Activated CD4-positive, CD25-positive, alpha-beta regulatory T cell treated with anti-CD3 and anti-CD28 coated beads, Interleukin-2, amount 50 U/mL, for 72 hours (primary cell): ENCODE measurements at places on chromosomes 7 and 10.

DNA sequence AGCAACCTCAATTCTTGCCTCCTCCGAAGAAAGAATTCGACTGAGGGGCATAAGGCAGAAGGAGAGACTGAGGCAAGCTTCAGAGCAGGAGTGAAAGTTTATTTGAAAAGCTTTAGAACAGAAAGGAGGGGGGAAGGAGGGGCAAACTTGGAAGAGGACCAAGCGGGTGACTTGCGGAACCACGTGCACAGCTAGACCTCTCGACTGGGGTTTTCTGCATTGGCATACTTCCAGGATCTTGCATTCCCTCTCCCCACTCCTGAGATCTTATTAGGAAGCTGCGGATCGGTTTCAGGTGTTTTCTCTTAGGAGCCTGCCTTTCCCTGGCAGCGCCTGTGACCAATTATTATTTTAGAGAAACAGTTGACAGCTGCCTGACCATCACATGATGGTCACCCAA is 20.3 kb upstream of the CPXM2 start:
- DNase-seq: no peak

DNA sequence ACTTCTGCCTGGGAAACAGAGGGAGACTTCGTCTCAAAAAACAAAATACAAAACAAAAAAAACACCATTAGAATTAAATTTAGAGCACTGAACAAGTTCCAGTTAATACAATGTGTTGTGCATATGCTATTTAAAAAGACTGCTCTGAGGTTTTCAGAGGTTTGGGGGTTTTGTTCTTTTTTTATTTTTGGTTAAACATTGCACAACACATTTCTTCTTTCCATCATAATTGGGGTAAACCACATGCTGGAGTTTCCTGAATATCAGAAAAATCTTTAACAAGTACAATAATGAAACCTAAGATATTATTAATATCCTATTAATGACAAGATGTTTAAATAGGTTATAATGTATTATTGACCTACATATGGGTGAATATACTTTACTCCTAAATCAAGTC is 26.3 kb downstream of the IGF2BP3 start:
- no peak for DNase-seq

DNA sequence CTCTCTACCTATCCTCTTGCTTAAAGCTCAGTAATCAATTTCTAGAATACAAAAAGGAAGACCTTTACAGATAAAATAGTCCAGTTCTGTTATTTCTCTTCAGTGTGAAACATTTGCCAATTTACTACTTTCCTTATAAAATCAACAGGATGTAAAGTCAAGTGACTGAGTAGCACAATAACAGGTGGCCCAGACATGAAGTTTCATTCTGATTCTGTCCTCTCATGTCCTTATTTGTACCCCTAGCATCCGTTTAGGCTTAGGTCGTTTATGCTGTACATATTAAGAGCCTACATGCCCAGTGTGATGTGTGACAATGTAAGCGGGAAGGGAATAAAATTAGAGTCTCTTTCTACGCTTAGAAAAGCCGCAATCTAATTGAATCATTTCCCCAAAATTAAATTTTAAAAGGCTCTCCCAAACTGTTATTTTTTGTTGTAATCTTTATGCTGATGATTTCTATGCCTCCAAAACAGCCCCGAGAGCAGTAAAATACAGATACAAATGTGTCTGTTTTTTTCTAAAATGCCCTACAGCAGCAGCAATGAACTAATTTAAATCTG is 29.1 kb downstream of the EPC1 start:
- no peak for DNase-seq

GRCh38 chr10:96917628-96918027 is 85.5 kb downstream of the LCOR start:
- no peak for DNase-seq

GRCh38 chr7:15684871-15685270 is 1.6 kb downstream of the MEOX2 start:
- DNase-seq: no peak

DNA sequence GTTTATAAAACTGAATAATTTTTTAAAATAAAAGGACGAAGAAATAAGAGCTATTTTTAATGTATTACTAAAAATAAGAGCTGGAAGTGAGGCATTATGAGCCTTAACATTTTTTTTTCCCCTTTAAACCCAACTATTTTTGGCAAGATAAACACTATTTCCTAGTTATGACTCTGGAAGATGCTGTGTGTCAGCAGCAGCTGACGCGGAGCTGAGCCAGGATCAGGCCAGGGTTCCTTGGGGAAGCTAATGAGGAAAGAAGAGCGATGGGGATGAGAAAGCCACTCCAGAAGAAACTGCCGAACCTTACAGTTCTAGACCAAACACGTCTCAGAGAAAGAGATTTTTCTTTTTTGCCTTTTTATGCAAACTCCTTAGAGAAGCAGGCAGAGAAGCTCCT is 85.9 kb downstream of the USP6NL start:
- no peak for DNase-seq

DNA sequence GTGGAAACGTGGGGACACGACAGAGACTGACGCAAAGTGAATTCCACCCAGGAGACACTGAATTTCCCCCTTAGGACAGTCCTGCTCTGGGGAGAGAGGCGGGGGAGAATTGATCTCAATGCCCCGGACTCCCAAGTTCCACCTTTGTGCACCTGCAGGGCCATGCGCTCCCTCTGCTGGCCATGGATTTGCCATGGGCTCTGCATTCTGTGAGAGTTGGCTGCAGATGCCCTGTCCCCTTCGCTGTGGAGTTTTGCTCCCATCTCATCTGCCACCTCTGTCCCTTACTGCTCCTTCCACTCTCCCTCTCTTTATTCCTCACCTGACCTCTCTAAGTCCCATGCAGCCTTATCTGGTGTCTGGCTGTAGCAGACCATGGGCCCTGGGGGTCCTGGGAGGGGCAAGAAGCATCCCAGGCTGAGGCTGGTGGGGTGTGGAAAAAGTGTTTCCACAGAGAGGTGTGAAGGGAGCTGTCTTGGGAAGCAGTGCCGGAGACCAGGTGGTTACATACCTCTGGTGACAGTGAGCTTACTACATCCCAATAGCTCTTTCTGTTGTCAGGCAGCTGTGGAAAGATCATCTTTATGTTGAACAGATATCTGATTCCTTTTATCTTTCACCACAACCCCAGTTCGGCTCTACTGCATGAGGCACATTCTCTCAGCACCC is 14.3 kb downstream of the GHRHR start:
- DNase-seq: no peak

DNA sequence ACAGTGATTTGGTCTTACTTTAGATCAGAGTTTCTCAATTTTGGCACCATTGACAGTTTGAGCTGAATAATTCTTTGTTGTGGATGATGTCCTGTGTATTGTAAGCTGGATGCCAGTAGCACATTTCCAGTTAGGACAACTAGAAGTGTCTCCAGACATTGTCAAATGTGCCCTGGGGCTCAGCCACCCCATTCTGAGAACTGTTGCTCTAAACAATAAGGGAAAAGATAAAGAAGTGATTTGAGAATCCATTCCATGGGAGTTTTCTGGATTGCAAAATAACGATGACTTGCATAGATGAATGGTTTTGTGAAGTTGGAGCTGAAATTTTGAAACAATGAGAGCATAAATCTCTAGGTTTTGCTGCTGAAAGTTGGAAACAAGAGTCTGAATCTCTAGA is 44.6 kb downstream of the NUP205 start:
- DNase-seq: no peak

DNA sequence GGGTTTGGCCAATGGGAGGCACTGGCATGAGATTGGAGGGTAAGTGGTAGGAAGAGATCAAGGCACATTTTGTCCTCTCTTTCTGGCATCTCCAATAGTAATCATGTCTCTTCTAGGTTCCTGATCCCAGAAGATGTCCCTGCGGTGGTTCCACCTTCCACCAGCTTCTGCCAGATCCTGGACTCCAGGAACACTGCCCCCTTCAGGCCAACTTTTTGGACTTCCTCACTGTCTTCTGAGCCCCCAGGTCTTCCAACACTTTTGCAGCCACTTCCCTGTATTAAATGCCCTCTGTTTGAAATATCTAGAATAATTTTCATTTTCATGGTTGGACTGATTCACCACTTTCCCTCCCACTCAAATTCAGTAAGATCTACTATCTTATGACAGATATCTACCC is 60.9 kb downstream of the BAMBI start:
- DNase-seq: no peak

DNA sequence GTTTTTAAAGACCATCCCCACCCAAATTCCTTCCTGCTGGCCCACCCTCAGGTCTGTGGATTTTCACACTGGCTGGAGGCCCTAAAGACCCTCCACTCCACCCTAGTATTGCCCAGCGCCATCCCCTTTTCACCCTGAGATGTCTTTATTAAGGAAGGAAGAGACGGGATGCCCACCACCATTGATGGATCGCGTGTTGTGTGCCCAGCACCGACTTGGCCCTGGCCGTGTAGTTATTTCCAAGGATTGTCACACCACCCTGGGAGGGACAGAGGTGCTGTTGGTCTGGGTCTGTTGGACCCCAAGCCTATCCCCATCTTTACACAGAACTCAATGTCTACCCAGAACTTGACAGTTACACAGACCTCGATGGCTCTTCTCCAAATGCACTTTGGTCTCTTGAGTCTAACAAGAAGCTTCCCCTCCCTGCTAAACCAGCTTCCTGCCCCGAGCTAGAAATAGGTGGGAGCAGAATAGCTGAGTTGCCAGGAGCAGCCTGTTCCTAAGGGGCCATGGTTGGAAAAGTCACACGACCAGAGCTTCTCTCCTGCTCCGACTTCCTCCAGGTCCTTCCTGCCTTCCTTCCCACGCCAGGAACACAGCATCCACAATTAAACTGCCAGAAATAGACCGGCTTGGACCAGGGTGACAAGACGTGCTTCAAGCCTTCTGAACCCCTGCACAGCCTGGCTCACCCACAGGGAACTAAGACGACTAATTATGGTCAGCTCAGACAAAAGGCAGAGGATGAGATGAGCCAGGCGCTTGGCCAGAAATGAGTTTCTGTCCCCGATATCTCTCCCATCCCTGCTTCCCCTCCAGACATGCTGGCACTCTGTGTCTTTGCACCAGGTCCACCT is 139.5 kb upstream of the CHST15 start:
- DNase-seq: no peak

DNA sequence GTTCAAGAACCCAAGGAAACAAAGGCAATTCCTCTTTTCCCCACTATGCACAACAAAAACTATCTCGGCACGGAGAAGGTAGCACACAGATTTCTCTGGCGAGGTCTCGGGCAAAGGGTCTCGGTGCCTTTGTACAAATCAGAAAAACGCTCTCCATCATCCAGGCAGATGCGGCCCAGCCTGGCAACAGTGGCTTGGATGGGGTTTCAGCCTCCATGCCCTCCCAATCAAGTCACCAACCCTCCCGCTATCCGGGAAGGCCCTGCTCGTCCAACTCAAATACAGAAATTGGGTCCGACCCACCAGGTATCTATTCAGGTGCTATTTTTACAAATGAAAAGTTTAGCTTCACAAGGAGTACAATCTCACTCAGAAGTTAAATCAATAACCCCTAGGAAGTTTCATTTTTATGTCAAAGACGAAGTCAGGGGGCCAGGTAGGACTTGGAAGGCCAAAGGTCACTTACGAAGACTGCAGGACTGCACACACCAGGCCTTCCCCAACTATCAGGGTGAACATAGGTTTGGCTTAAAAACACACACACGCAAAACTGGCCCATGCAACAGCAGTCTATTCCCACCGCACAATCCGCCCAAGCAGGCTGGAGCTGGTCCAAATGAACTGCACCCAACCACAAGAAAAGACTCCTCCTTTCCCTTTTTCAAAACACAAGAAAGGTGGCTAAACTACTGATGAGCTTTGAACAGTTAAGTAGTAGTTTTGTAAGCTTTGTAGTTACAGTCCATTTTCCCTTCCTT is 43.0 kb downstream of the GNA12 start:
- DNase-seq: no peak

GRCh38 chr10:56763090-56763489 is 402.0 kb upstream of the ZWINT start:
- DNase-seq: no peak

DNA sequence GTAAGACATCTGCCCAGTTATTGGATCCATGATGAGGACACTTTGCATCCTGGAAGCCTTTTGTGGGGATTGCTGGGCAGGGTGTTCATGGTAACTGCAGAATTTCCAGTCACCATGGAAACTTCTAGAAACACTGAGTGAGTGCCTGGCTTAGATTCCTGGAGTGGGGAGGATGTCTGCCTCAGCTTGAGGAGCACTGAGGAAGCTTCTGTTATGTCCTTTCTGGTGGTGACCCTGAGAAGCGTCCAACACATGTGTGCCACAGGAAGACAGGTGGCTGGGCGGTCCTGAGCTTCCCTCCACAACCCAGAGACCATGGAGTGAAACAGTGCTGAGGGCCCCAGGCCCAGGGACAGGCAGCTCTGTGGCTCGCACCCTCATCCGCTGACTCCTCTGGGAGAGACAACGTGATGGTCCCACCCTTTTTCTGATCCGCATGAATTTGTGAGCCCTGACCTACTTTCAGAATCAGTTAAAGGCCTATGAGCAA is 191.8 kb upstream of the CXCL12 start:
- no peak for DNase-seq

- no peak for DNase-seq
Measured at GRCh38 chr7:35521941-35522340, 173.0 kb downstream of the HERPUD2 start.

- peak; percentile 31 for DNase-seq
Measured at GRCh38 chr7:134327896-134328295, 11.2 kb upstream of the SLC35B4 start.

GRCh38 chr7:107754642-107755041 is 10.7 kb downstream of the CBLL1 start:
- DNase-seq: no peak

- DNase-seq: no peak
Measured at GRCh38 chr7:91080351-91080750, 183.9 kb upstream of the FZD1 start.

DNA sequence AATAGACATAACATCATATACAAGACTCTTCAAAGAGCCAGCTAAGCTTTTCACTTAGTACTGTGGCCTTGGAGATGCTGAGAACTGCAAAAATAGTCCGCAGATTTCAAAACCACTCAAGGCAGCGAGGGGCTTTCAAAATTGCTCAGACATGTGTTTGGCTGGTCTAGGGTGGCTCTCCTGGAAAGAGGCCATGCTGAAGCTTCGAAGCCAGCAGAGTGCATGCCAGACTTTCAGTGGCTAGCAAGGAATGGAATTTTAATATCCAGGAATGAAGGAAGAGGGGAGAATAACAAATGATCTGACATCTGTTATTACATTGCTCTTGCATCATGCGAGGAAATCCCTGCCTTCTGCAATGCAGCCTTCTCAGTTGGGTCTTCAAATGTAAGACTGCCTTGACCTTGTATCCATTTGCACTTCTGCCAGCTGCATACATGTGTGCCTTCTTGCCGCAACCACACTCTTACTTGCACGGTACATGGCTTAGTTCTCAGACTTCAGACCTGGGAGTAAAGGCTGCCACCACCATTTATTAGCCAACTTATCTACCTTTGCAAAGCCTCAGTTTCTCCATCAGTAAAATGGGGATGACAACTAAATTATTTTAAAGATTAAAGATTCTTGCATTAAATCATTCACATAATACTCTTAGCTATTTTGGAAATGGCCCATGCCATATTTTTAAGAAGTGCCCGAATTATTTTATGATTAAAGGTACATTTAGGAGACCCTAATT is 55.9 kb downstream of the ITIH5 start:
- no peak for DNase-seq

- no peak for DNase-seq
Measured at GRCh38 chr10:42744134-42744701, 38.4 kb upstream of the BMS1 start.
